ENCODE measurements at places on chromosomes 1 and 21.
A peak's percentile ranks its signal among the peaks of the same experiment; 100 is the strongest.

DNA sequence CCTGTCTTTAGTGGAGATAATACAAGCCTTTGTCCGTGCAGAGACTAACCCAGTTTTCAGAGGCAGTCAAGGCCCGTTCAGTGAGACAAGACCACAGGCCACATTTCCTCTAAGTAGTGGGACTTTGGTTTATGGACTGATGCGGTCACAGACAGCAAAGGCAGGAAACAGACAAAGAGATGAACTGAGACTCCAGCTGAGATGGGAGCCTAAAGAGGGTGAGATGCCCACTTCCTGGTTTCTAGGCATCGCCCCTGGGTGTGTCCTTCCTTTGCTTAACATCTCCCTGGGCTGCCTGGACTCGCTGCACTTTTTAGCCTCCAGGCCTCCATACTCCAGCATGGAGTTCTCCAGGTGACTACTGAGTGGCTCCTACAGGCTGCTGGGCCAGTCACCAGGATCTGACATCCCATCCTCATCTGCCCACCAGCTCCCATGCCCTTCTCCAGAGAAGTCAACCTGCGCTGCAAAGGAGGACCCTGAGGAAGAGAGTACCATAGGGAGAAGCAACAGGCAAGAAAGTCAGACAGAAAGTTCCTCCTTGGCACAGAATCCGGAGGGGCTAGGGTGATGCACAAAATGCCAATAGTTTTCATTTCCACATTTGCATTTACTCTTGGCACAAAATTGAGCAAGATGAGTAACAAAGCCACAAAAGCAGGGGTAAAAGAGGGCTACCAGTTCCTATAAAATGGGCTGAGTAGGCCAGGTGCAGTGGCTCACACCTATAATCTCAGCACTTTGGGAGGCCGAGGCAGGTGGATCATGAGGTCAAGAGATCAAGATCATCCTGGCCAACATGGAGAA, 15.1 kb downstream of the THEMIS2 start:
- no peak for DNase-seq

DNA sequence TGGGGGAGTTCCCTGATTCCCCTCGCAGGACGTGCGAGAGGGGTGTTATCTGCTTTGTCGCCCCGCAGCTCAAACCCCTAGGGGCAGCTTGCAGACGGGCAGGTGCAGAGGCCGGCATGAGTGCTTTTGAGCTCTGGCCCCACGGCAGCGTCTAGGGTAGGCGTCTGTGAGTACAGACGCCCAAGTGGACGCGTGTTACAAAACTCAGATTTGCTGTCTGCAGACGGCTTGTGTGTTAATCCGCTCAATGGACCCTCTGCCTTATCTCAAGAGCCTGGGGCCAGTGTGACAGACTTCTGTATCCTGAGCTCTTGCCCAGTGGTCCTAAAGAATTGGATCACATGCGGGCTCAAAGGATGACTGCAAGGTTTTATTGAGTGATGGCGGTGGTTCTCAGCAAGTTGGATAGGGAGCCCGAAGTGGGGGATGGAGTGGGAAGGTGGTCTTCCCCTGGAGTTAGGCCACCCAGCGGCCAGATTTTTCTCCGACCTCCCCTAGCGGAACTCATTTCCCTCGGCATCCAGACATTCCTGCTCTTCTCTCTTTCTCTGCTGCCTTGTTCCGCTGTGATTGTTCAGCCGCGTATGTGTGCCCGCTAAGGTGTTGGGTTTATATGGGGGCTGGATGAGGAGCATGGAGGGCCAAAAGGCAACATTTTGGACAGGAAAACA, 9.4 kb downstream of the CFHR4 start:
- DNase-seq: no peak

- no peak for DNase-seq
Measured at GRCh38 chr1:46343351-46343695, 2.7 kb downstream of the NSUN4 start.

DNA sequence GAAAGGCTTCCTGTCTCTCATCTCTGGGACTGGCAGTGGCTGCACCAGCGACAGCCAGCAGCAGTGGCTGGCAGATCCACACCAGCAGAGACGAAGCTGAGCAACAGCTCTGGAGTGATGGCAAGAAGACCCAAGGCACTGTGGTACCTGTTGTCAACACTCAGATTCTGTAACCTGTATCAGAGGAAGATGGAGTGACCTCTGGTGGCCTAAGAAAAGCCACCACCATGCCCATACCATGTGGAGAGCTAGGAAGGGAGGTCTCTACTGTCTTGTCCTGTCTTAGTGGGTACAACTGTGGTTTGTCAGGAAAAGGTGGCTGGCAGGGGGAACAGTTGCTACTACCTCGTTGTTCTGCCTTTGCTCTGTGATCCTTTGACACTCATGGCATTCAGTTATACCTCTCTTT, 22.5 kb upstream of the RHBDL2 start:
- no peak for DNase-seq

- DNase-seq: no peak
Measured at GRCh38 chr1:69175053-69175452, 392.7 kb upstream of the LRRC7 start.

- peak; percentile 14 for DNase-seq
Measured at GRCh38 chr1:27527223-27527889, 37.4 kb upstream of the WASF2 start.

- DNase-seq: no peak
Measured at GRCh38 chr1:77303387-77303786, 21.6 kb downstream of the AK5 start.

GRCh38 chr1:244068567-244068966, 17.5 kb downstream of the ZBTB18 start:
- no peak for DNase-seq

DNA sequence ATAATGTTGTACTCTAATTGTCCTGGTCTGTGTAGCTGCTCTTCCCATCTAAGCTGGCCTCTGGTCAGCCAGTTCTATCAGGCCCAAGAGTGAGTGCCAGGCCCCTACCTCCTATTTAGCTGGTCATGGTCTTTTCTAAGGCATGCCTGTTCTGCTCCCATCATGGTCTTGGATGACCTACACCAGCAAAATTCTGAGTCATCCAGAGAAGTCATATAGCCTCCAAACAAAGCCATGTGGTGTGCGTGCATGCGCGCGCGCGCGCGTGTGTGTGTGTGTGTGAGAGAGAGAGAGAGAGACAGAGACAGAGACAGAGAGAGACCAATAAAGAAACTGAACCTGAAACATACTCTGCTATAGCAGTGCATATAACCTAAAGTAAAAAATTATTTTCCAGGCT, 254.4 kb downstream of the BRINP2 start:
- DNase-seq: no peak

DNA sequence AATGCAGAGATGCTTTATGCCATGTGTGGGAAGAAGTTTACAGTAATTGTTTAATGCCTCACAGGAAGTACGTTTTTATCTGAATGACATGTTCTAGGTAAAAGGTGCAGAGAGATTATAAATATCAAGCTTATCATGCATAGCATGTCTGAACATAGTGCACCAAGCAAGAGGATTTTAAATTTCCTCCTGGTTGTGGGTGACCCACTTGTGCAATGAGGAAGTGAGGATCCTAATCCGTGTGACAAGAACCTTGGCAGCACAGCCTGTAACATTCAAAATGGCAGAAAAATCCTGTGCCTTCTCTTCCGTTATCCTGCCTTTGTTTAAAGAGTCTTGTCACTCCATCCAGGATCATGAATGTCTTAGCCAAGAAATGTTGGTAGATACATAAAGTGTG, 75.6 kb downstream of the PLA2G4A start:
- DNase-seq: no peak

DNA sequence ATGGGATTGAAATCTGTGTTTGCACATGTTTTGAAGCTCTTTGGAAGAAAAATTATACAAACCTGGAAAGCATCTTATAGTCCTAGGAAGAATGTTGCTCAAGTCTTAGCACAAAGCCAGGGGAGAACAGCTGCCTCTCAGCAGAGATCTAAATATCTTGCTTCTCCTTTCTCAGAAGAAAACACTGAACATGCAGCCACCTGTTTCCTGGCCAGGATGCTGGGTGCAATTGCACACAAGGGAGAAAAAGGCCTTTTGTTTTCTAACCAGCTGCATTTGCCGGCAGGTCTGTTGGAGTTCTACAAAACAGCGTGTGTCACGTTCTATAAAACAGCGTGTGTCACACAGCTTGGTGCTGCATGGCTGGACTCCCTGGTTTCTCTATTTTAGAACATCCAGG, 259.6 kb upstream of the PLD5 start:
- DNase-seq: no peak

GRCh38 chr1:55358581-55358980, 143.4 kb upstream of the USP24 start:
- no peak for DNase-seq

GRCh38 chr1:27858072-27858948, 14.0 kb upstream of the THEMIS2 start:
- peak; percentile 88 for DNase-seq

- DNase-seq: no peak
Measured at GRCh38 chr1:194279975-194280374, 1093.6 kb upstream of the B3GALT2 start.

- no peak for DNase-seq
Measured at GRCh38 chr1:205805082-205805711, 7.8 kb downstream of the SLC41A1 start.

GRCh38 chr1:24535021-24535424, 20.9 kb upstream of the NCMAP start:
- no peak for DNase-seq

- DNase-seq: no peak
Measured at GRCh38 chr1:77018311-77018710, 151.0 kb downstream of the ST6GALNAC5 start.

- no peak for DNase-seq
Measured at GRCh38 chr1:164725401-164725800, 166.4 kb downstream of the PBX1 start.

GRCh38 chr1:171999756-172000155, 158.5 kb downstream of the DNM3 start:
- no peak for DNase-seq

DNA sequence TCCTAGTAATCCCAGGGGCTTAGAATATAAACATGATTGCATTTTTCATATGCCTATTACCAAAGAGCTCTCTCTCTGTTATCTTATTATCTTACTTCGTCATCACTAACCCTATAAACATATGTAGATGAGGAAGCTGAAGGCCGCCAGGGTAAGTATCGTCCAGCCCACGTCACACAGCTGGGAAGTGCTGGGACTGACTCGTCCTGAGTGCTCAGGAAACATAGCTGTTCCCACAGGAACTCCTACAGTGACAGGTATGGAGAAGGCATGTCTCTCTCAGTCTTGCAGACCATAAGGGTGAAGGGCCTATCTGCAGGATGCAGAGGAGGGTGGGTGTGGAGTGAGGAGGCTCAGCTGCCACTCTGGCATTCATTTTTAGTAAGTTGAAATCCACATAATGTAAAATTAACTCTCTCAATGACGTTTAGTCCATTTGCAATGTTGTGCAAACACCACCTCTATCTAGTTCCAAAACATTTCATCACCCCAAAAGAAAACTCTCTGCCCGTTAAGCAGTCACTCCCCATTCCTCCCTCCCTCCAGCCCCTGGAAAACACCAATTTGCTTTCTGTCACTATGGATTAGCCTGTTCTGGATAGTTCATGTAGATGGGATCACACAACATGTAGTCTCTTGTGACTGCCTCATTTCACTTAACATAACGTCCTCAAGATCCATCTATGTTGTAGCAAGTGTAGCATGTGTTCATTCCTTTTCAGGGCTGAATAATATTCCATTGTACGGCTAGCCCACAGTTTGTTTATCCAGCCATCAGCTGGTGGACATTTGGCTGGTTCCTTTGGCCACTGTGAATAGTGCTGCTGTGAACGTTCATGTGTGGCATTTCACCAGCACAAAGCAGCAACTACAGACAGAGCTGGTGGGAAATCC, 68.3 kb downstream of the TCP10L start:
- DNase-seq: no peak

DNA sequence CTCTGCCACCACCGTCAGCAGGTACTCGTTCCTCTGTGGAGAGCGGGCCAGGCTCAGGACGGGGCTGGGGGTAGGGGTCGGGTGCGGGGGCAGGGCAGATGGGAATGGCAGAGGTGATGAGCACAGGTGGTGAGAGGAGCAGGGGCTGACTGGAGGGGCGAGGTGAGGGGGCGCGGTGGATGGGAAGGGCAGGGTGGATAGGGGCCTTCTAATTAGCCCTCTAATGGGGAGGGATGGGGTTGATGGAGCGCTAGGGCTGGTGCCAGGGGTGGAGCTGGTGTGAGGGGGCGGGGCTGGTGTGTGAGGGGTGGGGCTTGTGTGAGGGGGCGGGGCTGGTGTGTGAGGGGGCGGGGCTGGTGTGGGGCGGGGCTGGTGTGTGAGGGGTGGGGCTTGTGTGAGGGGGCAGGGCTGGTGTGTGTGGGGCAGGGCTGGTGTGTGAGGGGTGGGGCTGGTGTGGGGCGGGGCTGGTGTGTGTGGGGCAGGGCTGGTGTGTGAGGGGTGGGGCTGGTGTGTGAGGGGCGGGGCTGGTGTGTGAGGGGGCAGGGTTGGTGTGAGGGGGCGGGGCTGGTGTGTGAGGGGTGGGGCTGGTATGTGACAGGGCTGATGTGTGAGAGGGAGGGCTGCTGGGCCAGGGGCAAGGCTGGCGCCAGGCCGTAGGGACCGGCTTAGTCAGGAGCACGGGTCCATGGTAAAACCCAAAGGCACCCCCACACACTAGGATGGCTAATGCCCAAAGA, 5.9 kb downstream of the KRTAP10-1 start:
- DNase-seq: no peak

DNA sequence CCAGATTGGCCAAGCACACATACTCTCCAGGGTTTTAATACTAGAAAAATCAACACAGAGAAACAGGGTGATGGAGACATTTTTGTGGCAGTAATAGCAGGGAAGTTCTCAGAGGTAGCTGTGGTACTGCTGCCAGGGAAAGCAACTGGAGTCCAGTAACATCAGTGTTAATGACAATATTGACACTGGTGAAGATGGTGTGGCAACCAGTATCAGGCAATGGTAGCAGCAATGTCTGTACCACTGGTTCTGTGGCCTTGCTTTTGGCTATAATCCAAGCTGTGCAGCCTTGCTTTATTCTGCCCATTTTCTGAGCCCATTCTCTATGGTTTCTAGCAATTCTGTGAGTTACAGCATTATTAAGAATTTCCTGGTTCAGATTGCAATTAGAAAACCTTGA, 1.6 kb upstream of the SNX7 start:
- no peak for DNase-seq

GRCh38 chr1:166307261-166308188, 140.7 kb upstream of the FAM78B start:
- no peak for DNase-seq

Data from midbrain (tissue), 1 donor.